GM23248 (cell line): ENCODE measurements at places on chromosomes 7 and 10. TPM values are rescaled to one million over a fixed set of nuclear protein-coding genes. Genes with fewer than 3 reads are reported as not detected.
A peak's percentile ranks its signal among the peaks of the same experiment; 100 is the strongest.

Gene DEPP1
- 10.2 and 13.8 TPM in 2 replicates for polyA plus RNA-seq

DNA sequence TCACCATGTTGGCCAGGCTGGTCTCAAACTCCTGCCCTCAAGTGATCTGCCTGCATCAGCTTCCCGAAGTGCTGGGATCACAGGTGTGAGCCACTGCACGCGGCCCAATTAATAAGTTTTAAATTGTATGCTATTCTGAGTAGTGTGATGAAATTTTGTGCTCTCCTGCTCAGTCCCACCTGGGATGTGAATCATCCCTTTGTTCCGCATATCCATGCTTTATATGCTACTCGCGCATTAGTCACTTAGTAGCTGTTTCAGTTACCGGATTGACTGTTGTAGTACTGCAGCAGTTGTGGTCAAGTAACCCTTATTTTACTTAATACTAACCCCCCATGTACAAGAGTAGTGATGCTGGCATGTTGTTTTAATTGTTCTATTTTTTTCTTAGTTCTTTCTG, 47.3 kb upstream of the OIT3 start:
- DNase-seq: peak; percentile 79

Gene ADCY1
- not detected in 2 replicates for polyA plus RNA-seq

Gene GPAM
- 4.9 and 5.2 TPM in 2 replicates for polyA plus RNA-seq

Gene KIAA1217
- 6.9 and 8.1 TPM in 2 replicates for polyA plus RNA-seq

GRCh38 chr10:541750-542371, 147.6 kb downstream of the DIP2C start:
- no peak for DNase-seq

GRCh38 chr7:95901006-95901405, 128.7 kb downstream of the DYNC1I1 start:
- no peak for DNase-seq

- no peak for DNase-seq
Observed at GRCh38 chr7:149830997-149831740, 7.0 kb upstream of the ZNF862 start.

GRCh38 chr10:108638225-108638624, 1285.1 kb downstream of the XPNPEP1 start:
- no peak for DNase-seq

Gene WDFY4
- polyA plus RNA-seq: 0.05 TPM in 1 of 2 replicates, not detected in the other

DNA sequence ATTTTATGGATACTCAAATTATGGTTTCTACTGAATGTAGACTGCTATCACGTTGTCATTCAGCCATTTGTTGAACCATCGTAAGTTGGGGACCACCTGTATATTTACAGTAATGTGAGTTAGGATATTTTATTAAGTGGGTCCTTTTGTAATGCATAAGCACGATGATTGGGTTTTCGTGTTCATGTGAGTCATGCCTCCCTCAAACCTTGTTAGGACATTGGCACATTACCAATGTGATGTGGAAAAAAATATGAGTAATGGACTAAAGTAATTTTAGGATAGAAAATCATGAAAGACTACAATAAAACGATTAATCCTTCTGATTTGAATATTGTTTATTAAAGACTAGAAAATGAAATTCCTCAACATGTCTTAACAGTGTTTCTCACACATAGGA, 8.7 kb downstream of the SMC3 start:
- DNase-seq: peak; percentile 91

Gene CREB5
- polyA plus RNA-seq: 15.2 and 19.2 TPM in 2 replicates

Gene FAM25C
- not detected in 2 replicates for polyA plus RNA-seq

Gene PRRT4
- polyA plus RNA-seq: not detected in 2 replicates

DNA sequence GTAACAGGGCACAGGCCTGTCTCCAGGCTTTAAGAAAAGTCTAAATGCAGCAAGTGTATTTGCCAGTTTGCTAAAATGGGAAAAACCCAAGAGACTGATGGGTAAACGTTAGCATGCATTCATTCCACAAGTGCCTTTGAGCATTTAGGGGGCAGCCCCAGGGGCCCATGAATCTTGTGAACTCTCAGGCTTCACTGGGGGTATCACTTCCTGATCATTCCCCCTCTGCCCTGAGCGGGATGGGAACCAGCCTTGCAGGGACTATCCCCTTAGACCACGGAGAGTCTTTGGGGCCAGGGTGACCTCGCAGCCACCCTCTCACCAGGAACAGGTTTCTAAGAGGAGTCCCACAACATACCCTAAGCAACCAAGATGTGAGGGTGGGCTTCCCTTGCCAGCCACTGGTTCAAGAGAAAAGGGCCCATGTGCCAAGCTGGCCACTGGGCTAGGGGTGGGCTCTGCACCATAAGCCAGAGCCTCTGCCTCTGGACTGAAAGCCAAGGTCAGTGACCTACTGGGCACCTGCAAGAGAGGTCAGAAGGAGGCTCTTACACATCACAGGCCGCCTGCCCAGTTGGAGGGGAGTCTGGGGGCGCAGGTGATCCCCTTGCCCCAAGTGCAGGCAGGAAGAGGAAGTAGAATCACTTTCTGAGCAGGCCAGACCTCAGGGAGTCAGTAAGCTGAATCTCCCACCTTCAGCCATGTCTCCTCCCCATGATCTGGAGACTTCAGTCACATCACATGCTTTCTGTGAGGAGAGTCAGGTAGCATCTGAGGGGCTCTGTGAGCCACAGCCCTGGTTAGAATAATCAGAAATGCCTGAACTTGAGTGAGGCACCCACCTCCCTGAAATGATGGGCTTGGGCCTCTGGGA, 75.0 kb downstream of the C10orf105 start:
- DNase-seq: no peak

Gene CRPPA
- polyA plus RNA-seq: 1.8 TPM in 2 replicates

Gene PLXNA4
- polyA plus RNA-seq: 0.01 TPM in 1 of 2 replicates, not detected in the other

DNA sequence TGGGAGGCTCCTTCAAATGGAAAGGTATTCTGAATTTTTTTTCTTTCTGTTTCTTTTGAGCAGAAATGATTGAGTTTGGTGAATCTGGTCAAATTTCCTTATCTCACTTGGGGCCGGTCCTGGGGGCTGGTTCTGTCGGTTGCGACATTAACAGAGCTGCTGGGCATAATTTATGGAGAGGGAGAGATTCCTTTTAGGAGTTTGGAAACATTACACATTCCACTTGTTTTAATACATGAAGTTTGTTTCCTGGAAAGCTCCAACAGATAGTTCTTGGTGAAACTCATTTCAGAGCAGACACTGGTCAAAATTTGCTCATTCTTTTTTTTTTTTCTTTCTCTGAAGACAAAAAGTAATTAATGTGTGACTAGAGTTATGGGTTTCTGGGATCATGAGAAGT, 129.9 kb downstream of the ABCA13 start:
- DNase-seq: peak; percentile 19

GRCh38 chr7:49580000-49580399, 193.4 kb upstream of the VWC2 start:
- DNase-seq: no peak

DNA sequence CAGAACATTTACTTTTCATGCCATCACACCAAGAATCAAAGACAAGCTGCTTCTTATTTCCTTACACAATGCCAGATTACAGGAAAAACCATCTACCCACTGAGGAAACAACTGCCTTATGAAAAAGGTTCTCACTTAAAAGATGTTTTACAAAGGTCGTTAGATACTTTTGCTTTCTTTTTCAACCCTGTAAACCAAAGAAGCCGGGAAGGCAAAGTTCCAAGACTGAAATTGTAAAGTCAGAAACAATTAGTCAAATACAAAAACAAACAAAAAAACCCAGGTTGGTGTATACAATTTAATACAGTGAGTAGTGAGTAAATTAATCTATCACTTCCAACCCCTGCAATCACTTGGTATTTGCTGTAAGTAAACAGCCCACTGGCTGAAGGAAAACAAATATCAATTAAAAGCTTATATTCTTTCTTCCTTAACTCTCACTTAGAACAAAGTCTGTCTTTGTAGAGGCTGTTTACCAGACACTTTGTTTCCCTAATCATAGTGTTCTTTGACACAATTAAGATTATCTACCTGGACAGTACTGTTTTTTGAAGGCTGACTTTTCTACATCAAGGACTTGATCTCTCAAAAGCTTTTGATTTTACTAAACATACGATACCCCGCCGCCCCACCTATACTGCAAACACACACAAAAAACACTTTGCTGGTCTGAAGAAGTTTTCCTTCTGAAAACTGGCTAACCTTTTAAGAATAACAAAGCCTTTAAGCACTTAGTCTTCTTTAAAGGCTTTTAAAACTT, 18.1 kb downstream of the ERLIN1 start:
- DNase-seq: no peak

DNA sequence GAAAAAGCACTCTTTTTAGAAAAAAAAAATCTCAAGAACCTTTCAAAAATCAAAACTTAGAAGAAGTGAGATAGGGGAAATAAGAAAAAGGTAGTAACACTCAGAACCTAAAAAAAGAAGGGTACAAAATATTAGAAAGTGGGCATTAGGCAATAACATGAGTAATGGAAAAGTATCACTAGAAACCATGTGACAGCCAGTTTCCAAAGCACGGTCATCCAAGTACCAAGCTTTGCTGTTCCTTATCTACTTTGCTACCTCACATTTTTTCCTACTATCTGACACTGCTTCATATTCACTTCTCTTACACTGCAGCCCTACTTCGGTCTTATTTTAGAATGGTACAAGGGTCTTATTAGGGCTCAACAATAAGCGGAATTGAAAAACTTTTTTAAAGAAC, 30.3 kb downstream of the IMMP2L start:
- peak; percentile 25 for DNase-seq

- no peak for DNase-seq
Observed at GRCh38 chr7:86629-87028, 105.7 kb upstream of the FAM20C start.

Gene ASAH2B
- polyA plus RNA-seq: 5.0 and 5.7 TPM in 2 replicates

GRCh38 chr10:11097686-11098085, 80.0 kb downstream of the CELF2 start:
- DNase-seq: no peak

Gene COL17A1
- 0.30 and 0.51 TPM in 2 replicates for polyA plus RNA-seq

GRCh38 chr7:50507898-50508470, 57.2 kb downstream of the DDC start:
- no peak for DNase-seq

Gene FAM25G
- polyA plus RNA-seq: 1.1 and 1.4 TPM in 2 replicates

DNA sequence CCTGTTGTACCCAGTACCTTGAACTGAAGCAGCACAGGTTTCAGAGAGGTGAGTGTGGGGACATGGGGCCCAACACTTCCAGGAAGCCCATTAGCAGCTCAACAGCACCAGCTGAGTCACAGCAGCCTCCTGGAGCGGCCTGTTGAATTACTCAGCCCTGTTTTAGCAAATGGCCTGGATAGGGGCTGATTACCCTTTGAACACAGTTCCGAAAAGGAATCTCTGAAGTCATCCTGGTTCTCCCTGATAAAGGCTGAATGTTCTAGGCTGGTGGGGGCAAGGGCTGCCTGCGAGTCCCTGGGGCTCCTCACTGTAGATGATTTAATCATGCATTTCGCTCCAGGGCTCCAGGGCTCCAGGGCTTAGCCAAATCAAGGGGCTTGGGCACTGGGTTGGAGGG, 287.5 kb downstream of the GRID1 start:
- DNase-seq: peak; percentile 1

- DNase-seq: no peak
Observed at GRCh38 chr10:23870651-23871610, 338.0 kb upstream of the KIAA1217 start.

Gene TMEM236
- not detected in 2 replicates for polyA plus RNA-seq

- no peak for DNase-seq
Observed at GRCh38 chr10:20299034-20299736, 483.0 kb downstream of the PLXDC2 start.

Gene SLC12A9
- 6.1 and 7.9 TPM in 2 replicates for polyA plus RNA-seq

DNA sequence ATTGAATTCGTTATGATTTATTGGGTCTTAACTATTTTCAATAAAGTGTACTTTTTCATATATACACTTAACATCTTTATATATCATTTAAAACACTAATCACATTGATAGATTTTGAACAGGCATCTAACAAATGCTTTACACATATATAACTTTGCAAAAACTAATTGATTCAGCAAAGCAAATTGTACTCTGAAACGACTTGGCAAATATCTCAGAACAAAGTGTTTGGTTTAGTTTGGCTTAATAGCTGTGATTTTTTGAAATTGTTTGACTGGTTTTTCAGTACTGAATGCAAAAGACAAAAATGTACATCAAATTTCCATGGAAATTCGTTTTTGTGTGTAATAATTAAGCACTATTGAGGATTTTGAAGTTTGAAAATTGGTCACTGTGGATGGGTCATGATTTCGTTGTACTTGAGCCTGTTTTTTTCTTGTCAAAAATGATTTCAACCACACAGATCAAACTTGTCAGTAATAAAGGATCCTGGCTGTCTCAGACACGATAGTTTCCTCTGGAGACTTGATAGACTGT, 125.3 kb upstream of the SLC25A13 start:
- no peak for DNase-seq

DNA sequence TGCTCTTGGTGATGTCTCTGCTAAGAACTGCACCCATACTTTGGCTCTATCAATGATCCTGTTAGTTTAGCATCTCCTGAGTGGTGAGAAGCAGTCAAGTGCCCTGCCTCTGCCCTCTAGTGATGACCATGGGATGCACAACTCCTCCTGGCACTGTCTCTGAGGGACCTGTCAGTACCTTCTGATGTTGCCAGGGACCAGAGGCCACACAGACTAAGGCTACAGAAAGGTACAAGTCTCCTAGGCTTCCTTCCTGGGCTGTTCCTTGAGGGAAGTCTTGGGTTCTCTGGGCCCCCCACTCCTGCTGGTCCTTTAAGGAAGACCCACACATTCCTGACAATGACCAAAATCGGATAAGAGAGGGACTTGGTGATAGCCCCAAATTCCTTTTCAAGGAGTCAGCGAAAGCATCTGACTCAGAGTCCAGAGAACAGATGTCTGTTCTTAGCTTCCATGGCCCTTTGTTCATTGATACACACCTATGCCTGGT, 15.3 kb downstream of the NKX2-3 start:
- peak; percentile 50 for DNase-seq

DNA sequence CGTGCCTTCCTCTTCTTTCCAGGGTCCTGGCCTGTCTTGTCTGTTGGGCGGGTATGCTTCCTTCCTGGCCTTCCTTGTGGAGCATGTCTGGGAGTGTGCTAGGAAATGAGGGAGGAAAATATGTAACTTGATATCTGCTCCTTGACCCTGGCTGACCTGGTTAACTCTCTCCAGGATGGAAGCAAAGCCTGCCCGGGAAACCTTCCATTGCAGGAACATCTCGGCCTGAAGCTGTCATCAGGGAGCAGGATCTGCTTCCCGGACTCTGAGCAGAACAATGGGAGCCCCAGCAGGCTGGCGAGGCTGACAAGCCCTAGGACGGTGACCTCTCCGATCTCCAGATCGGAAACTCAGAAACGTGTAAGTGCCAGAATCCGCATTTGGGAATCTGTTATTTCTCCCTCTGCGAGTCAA, 340.3 kb downstream of the FRMD4A start:
- peak; percentile 42 for DNase-seq

DNA sequence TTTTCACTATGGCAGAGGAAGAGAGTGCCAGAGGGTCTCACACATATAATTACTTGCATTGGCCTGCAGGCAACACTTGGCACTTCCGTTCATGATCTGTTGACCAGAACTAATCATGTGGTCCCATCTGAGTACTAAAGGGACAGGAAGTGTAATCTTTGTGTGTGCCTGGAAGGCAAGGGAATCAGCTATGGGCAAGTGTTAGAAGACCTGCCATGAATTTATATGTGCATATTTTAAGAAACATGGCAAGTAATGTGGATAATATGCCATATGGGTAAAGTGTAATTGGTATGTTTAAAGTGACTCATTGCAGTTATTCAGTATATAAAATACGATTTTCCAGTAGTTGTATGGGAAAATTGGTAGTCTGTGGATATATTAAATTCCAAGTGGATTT, 46.1 kb downstream of the CCSER2 start:
- no peak for DNase-seq
